G401 (cell line): ENCODE measurements at places on chromosomes 7 and 10.
A peak's percentile ranks its signal among the peaks of the same experiment; 100 is the strongest.

GRCh38 chr10:45593938-45594275 lies 78.7 kb downstream of the ZFAND4 start:
- no peak for DNase-seq

- no peak for DNase-seq
Observed at GRCh38 chr10:121337427-121337826, 260.8 kb downstream of the FGFR2 start.

GRCh38 chr10:16545116-16545736 lies 23.5 kb upstream of the C1QL3 start:
- peak; percentile 79 for DNase-seq

GRCh38 chr10:79223091-79224048 lies 123.9 kb upstream of the PPIF start:
- no peak for DNase-seq

DNA sequence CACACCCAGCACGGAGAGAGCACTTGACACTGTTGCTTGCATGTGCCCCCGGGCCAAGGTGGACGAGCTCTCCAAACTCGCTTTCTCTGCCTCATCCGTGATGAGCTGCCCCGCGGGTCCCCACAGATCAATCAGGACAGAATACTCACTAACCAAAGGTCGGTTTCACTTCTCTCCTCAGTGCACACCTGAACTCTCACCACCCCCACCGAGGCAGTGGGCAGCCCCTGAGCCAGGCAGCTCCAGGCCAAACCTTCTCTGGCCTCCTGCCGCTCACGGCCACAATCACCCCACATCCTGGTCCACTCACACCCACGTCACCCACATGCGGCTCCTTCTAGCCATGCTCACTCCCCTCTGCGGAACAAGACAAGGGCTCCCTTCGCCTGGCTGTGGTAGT lies 443.9 kb downstream of the DNAJB6 start:
- no peak for DNase-seq

GRCh38 chr10:75598998-75599397 lies 167.6 kb downstream of the LRMDA start:
- DNase-seq, result no peak
